ENCODE measurements at places on chromosomes 12 and 14.

- no peak for DNase-seq
These were observed 118.8 kb upstream of the SINHCAF start for GRCh38 chr12:31444736-31445135.

DNA sequence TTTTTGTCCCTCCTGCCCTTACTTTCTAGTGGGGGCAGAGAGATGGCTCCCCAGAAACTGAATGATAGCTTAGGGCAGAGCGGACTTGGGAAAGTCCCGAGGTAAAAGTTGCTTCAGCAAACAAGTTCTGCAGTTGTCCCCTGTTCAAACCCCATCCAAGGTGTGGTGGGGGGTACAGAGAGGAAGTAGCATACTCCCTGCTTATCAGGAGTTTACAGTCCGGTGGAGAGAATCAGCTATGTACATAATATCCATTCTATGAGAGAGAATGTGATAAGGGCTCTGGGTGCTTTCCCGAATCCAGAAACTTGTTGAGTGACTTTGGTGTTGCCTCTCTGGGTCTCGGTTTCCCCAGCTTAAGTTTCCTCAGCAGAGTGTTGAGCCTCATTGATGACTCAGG lies 40.4 kb upstream of the VRK1 start:
- no peak for DNase-seq

DNA sequence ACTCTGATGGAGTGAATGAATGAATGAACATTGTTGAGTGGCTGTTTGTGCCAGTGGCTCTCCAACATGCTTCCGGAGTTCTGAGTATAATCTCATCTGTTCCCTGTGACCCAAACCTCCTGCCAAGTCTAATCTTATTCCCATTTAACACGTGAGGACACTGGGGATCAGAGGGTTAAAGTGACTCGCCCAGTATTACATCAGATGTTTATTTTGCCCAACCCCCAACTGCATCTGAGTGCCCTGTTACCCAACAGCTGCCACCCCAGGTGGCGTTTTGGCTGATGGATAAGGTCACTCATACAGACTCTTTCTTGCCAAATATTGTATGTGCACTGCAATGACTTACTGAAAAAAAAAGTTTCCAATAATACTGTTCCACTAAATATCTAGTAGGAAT lies 210.9 kb downstream of the EXOC5 start:
- no peak for DNase-seq

DNA sequence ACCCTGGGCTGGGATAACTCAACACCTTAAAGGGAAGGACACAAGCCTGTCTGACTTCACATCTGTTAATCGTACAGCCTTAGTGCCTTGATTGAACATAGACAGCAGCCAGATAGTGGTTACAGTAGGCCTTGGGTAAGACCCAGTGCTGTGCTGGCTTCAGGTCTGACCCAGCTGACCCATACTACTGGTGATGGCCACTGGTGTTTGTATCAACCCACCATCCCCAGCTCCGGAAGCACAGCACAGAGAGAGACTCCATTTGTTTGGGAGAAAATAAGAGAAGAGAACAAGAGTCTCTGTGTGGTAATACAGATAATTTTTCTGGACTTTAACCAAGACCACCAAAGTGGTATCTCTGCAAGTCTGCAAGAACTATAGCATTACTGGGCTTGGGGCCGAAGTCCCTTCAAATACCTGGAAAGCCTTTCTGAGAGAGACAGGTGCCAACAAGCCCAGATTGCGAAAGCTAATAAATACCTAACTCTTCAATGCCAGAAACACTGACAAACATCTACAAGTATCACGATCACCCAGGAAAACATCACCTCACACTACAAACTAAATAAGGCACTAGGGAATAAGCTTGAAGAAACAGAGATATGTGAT lies 330.1 kb upstream of the GARIN2 start:
- no peak for DNase-seq

- DNase-seq: peak; percentile 13
These were observed 407 bp downstream of the HEATR5A start for GRCh38 chr14:31419967-31420318.

- no peak for DNase-seq
These were observed 78.3 kb upstream of the RTL1 start for GRCh38 chr14:100981809-100982208.

DNA sequence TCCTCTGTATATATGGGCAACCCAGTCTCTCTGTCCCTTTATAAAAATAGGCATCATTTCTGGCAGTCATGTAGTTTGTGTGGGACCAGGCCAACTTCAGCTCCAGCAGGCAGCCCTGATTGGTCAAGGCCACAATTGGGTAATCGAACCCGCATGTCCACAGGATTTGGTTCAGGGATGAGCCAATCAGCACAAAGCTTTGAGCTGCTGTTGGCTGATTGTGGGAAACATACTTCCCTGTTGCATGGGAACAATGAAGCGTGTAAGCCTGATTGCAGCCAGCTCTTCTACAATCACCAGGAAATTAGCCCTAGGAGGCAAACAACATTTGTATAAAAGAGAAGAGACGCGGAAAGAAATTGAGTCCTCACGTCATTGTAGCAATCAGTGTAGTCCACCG lies 328.6 kb downstream of the PCNX1 start:
- DNase-seq: no peak

DNA sequence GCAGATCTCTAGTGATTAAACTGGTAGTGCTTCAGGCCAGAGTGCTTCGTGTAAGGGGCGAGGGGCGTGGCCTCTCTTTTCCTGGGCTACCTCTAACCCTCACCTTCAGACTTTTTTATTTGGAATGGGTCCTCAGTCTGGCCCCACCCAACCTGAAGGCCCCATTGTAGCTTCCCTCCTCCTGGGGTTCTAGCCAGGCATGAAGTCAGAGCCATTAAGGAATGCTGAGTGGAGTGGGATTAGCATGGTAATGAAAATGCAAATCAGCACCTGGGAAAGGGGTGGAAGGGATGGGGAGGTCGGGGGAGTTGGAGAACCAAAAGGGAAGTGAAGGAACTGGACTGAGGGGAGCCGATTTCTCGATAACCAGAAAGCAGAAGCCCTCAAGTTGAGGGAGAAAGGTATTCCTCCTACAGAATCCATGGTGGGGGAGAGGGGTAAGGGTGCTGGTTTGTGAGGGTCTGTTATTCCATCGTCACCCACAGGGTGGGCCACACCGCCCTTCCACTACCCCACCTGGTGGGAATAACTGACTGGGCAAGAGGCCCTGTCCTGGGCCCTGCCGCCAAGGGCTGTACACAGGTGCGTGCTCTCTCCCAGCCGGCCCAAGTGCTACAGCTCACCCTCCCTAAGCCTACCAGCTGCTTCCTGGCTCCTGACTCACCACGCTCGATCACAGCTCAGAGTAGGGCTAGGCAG lies 14.1 kb downstream of the ZFHX2 start:
- DNase-seq: no peak
